Lung (tissue), 17 donors: ENCODE measurements at places on chromosomes 2 and 18. TPM values are rescaled to one million over a fixed set of nuclear protein-coding genes. Genes with fewer than 3 reads are reported as not detected.

DNA sequence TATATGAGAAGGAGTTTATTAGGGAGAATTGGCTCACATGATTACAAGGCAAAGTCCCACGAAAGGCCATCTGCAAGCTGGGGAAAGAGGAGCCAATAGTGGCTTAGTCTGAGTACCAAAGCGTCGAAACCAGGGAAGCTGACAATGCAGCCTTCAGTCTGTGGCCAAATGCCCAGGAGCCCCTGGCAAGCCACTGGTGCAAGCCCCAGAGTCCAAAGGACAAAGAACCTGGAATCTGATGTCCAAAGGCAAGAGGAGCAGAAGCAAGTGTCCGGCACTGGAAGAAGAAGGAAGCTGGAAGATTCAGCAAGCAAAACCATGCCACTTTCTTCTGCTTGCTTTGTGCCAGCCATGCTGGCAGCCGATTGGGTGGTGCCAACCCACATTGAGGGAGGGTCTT, 74.3 kb upstream of the NPAS2 start:
- no peak for DNase-seq
- no peak overlapping the region for H3K27ac ChIP-seq
- peaks cover 15% of the 10 kb centered on the region for H3K4me1 ChIP-seq
- no peaks in the 10 kb centered on the region for H3K27me3 ChIP-seq
- H3K36me3 ChIP-seq = no peaks in the 10 kb centered on the region

DNA sequence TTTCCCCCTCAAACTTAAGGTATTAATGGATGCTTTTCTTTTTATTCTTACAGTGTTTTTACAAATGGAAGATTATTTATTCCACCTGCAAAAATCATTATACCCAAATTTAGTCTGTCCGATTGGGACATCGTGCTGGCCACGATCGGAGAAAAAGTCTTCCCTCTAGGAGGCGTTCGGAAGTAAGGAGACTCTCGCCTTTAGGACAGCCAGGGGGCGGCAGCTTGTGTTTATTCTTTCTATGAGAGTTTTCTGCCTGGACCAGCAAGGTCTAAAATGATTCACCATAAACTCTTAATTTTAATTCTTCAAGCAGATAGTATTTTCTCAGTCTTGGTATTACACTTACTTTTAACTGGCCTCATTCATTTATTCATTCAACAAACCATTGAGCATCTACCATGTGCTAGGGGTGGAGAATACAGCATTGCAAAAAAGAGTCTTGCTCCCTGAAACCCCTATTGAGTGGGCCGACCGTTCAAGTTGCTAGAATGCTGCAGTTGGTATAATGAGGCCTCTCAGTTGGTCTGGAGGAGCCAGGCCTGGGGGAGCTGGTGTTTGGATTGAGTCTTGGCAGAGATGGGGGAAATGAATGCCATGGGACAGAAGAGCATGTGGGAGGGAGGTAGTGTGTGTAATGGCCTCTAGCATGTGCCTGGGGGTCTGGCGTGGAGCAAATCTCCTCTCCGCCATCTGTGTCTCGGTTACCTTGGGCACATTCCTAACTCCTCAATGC, 38.7 kb downstream of the DCDC2C start:
- H3K4me1 ChIP-seq = no peaks in the 10 kb centered on the region
- H3K4me3 ChIP-seq = no peak overlapping the region
- H3K27ac ChIP-seq = no peak overlapping the region
- no peaks in the 10 kb centered on the region for H3K36me3 ChIP-seq
- DNase-seq = no peak
- H3K27me3 ChIP-seq = no peaks in the 10 kb centered on the region

GRCh38 chr2:44680424-44680971, 261.0 kb upstream of the SIX3 start:
- H3K27ac ChIP-seq = no peak overlapping the region
- H3K4me1 ChIP-seq = peaks cover 18% of the 10 kb centered on the region
- H3K36me3 ChIP-seq = no peaks in the 10 kb centered on the region
- no peaks in the 10 kb centered on the region for H3K27me3 ChIP-seq
- no peak for DNase-seq
- H3K4me3 ChIP-seq = no peak overlapping the region

DNA sequence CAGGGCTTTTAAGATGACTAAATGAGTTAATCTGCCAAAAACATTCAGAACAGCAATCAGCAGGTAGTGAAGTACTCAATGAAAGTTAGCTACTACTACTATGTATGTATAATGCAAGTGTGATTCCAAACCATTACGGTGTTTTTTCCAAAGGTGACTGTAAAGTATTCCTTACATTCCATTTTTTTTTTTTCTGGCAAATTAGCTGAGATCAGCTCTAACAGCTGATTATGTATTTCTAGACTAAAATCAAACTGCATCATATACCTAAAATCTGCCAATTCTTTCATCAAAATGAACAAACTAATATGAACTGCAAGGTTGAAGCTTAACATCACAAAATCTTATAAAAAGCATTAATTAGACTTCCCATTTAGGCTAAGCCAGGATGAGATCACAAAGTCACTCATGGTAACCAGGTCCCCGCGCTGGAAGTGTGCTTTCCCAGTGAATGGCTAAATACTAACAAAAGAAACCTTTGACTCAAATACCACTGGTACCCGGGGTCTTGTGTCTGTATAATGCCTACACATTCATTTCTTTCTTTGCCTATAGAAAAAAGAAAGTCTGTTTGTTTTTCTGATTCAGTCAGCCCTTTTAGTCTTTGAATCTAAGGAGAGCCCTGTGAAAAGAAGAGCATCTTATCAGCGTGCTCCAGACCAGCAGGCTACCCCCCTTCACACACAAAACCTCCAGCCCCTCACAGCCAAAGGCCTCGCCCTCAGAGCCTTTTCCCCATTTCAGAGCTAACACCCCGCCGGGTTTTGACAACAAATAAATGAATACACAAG, 88.3 kb downstream of the RBMS1 start:
- peak overlapping the region; percentile 99 for H3K27ac ChIP-seq
- peaks cover 54% of the 10 kb centered on the region for H3K4me1 ChIP-seq
- peak; percentile 31 for DNase-seq
- no peaks in the 10 kb centered on the region for H3K27me3 ChIP-seq

DNA sequence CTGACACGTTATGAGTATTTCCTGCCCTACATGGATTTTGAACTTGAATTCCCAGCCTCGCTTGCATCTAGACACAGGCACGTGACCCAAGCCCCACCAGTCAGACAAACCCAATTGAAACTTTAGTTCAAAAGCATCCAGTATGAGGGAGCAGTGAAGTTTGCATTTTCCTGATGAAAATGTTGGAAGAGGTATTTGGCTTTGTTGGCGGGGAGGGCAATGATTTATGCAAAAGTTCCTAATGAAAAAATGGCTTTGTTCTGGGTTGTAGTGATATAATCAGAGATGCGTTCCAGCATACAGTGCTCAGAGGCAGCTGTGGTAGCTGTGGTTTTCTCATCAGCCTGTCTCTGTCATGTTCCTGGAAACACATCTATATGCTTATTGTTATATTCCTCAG, 36.8 kb upstream of the CPS1 start:
- no peaks in the 10 kb centered on the region for H3K27me3 ChIP-seq
- H3K27ac ChIP-seq = no peak overlapping the region
- no peaks in the 10 kb centered on the region for H3K4me1 ChIP-seq
- no peak overlapping the region for H3K4me3 ChIP-seq

DNA sequence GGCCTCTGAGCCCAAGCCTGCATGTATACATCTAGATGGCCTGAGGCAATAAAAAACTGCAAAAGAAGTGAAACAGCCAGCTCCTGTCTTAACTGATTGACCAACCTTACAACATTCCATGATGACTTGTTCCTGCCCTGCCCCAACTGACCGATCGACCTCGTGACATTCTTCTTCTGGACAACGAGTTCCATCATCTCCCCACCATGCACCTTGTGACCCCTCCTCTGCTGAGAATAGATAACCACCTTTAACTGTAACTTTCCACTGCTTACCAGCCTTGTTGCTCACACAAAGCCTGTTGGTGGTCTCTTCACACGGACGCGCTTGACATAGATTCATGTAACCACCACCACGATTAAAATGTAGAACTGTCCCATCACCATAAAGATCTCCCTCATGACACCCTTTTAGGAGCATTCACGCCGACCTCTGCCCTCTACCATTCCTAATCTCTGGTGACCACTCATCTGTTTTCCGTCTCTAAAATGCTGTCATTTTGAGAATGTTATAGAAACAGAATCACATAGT, 120.1 kb upstream of the REV1 start:
- no peak overlapping the region for H3K27ac ChIP-seq
- H3K4me3 ChIP-seq = no peak overlapping the region
- no peak for DNase-seq
- peaks cover 13% of the 10 kb centered on the region for H3K4me1 ChIP-seq
- no peaks in the 10 kb centered on the region for H3K27me3 ChIP-seq

GRCh38 chr2:111667542-111668273, 216.3 kb downstream of the ANAPC1 start:
- DNase-seq = no peak
- no peak overlapping the region for H3K4me3 ChIP-seq
- H3K27ac ChIP-seq = no peak overlapping the region
- H3K36me3 ChIP-seq = no peaks in the 10 kb centered on the region

DNA sequence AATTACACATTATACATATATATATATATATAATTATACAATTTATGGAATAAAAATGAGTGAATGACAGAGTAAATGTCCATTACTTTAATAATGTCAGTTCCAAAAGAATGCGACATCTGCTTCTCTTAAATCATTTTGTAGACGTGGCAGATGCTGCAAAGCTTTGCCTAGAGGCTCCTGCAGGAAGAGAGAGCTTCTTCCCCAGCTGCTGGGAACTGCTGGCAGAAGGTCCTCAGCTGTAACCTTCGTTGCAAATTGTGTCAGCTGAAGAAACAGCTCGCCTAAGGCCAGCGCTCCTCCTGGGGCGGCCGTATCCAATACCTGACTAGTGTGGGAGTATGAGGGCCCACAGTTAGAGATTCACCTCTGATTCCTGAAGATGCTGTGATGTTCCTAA, 9.6 kb upstream of the THNSL2 start:
- no peak overlapping the region for H3K4me3 ChIP-seq
- no peaks in the 10 kb centered on the region for H3K27me3 ChIP-seq
- no peaks in the 10 kb centered on the region for H3K36me3 ChIP-seq
- DNase-seq = no peak
- H3K4me1 ChIP-seq = no peaks in the 10 kb centered on the region

DNA sequence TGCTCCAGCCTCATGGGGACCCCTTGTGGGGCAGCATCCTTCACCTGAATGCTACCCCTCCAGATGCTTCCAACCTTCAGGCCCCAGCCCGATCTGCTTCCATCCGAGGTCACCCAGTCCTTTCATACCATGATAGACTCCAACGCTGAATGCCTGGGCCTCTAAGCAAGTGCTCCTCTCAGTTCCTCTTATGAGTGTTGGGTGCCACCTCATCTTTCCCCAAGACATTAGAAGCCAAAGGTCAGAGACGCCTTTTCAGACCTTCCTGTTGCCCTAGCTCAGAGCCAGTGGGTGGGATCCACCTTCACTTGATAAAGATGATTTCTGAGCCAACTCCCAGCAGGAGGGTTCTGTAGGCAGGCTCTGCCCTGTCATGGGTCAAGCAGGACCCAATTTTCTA, 174.5 kb upstream of the MGAT5 start:
- H3K27ac ChIP-seq = no peak overlapping the region
- H3K36me3 ChIP-seq = no peaks in the 10 kb centered on the region
- DNase-seq = no peak
- H3K27me3 ChIP-seq = no peaks in the 10 kb centered on the region
- H3K4me3 ChIP-seq = no peak overlapping the region
- H3K4me1 ChIP-seq = no peaks in the 10 kb centered on the region

DNA sequence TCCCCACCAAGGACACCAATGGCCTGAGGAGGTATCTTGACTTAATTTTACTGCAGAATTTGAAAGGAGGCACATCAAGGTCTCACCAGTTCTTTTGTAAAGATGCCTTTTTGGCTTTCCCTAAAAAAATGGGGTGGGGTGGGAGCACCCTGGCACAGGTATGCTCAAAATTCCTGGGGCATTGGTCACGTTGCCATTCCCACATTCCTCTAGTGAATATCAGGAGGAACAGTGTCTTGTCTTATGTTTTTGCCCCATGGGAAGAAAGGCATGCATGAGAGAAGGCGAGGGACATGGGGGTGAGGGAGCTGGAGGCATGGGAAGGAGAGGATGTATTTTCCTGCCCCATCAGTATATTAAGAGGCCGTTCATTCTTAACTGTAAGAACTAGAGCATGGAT, 275.3 kb downstream of the CMPK2 start:
- no peaks in the 10 kb centered on the region for H3K27me3 ChIP-seq
- H3K4me1 ChIP-seq = no peaks in the 10 kb centered on the region
- H3K27ac ChIP-seq = no peak overlapping the region

DNA sequence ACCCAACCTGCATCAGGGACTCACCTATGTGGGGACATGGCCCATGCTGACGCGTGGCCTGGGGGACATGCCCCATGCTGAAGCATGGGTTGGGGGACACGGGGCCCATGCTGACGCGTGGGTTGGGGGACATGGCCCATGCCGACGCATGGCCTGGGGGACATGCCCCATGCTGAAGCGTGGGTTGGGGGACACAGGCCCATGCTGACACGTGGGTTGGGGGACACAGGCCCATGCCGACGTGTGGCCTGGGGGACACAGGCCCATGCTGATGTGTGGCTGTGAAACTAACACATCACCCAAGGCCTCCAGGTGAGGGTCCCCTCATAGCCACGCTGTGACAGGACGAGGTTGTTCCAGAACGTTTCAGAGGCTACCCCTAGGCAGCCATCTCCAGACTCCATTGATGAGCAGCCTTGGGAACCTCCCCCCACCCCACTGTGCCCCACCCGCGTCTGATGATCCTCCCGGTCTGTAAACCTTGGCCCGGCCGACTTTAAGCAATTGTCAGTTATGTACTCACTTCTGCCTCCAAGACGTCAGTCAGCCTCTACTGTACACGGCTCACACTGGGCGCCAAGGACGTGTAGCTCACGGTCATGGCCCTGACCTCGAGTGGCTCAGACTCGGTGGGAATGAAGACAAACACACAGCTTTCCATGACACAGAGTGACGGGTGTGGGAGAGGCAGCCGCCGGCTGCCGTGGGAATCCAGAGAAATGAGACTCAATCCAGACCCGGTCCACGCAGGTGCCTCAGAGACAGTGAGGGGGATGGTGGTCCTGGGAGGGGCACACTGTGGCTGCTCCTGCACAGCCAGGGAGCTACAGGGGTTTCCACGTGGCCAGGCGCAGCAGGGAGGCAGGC, 50.2 kb upstream of the SLC66A3 start:
- H3K4me1 ChIP-seq = no peaks in the 10 kb centered on the region
- H3K27ac ChIP-seq = no peak overlapping the region
- H3K27me3 ChIP-seq = no peaks in the 10 kb centered on the region
- no peak for DNase-seq

DNA sequence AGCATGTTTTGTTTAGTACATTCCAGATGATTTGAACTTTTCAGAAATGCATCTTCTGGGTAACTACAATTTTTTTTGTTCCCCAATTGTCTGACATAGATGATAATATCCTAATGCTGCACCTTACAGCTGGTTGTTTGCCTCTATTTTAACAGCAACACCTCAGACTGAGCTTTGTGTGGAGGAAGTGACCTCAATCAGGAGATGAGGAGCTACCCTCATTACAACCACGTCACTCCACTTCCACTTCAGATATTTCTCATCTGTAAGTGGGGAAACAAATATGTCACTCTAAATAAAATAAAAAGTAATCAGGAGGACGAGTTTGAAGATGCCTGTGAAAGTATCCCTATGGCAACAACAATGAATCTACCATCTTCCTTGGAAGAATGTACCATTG, 12.1 kb upstream of the SRSF7 start:
- H3K36me3 ChIP-seq = no peaks in the 10 kb centered on the region
- no peaks in the 10 kb centered on the region for H3K27me3 ChIP-seq
- H3K27ac ChIP-seq = no peak overlapping the region
- no peak for DNase-seq
- no peaks in the 10 kb centered on the region for H3K4me1 ChIP-seq

Gene ABCG8
- total RNA-seq = 0.80 TPM

Gene MARCHF4
- 0.06 TPM for total RNA-seq

Gene TSHZ1
- 14.7 TPM for total RNA-seq

Gene ASXL3
- 16.3 TPM for total RNA-seq

Gene TUBA3E
- not detected for total RNA-seq

Gene HJURP
- 2.0 TPM for total RNA-seq

Gene CYP27A1
- 38.3 TPM for total RNA-seq

Gene TUBA4B
- 5.7 TPM for total RNA-seq

Gene SIX3
- 0.06 TPM for total RNA-seq
